Breast epithelium (tissue), 4 donors: ENCODE measurements at places on chromosomes 2 and 18.

- H3K36me3 ChIP-seq: no peaks in the 10 kb centered on the region
- no peaks in the 10 kb centered on the region for H3K27me3 ChIP-seq
- H3K27ac ChIP-seq: no peak overlapping the region
- no peaks in the 10 kb centered on the region for H3K4me1 ChIP-seq
Observed at GRCh38 chr2:158174956-158175355, 73.3 kb downstream of the UPP2 start.

DNA sequence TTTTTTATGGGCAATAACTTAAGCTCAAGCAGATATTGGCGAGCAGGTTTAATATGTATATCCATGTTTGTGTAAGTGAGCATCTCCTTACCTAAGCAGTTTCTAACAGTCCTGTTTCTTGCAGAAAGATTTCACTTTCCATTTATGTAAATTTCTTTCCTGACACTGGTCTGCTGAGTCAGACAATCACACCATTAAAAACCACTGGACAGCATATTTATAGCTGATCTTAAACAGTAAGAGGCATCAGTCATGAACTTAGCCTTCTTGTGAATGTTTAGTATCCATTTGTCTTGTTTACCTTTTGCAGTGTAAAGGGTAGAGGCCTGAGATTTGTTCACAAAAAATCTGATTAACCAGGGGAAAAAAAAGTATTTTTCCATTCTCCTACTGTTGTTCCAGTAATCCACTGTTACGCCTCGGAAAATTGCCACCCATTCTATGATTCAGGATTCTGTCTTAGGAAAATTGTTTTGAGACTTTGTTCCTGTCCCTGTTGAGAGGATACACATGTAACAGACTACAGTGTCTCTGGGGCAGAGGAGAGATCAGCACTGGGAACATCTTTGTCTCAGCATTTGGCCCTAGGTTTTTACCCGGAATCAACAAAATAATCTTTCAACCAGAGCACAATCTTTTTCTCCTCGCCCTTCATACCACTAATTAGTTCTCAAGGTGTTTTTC is 521.0 kb upstream of the NRP2 start:
- no peak overlapping the region for H3K27ac ChIP-seq
- no peaks in the 10 kb centered on the region for H3K4me1 ChIP-seq
- no peaks in the 10 kb centered on the region for H3K27me3 ChIP-seq
- H3K36me3 ChIP-seq: no peaks in the 10 kb centered on the region
- H3K4me3 ChIP-seq: no peak overlapping the region

DNA sequence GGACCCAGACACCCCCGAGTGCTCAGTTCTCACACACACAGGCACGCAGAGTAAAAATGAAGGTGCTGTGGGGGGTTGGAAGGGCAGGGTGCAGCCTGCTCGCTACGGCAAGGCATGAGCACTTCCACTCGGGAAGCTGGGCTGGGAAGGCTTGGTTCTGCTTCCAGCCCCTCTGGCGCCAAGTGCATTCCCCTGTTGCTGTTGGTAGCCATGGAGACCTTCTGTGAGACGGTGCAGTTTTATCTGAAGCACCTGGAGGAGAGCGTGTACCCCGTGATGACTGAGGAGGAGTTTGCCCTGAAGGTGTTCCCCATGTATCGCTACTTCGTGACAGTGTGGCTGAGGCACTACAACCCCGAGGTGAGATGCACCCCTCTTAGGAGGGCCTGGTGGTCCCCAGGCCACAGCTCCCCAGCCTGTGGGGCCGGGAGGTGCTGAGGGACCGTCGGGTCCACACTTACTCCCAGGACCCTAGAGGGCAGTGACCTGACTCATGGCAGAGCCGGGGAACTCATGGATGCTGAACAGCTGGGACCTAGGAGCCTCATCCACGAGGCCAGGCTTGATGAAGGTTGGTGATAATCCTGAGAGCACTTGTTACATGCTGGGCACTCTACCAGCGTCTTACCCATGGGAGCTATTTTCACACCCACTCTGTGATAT is 15.5 kb downstream of the MROH2A start:
- DNase-seq: no peak
- H3K4me3 ChIP-seq: no peak overlapping the region
- no peaks in the 10 kb centered on the region for H3K27me3 ChIP-seq
- no peaks in the 10 kb centered on the region for H3K4me1 ChIP-seq

GRCh38 chr2:9002637-9003365 is 683 bp downstream of the MBOAT2 start:
- no peaks in the 10 kb centered on the region for H3K4me1 ChIP-seq
- peak overlapping the region; percentile 85 for H3K4me3 ChIP-seq
- H3K27ac ChIP-seq: peak overlapping the region; percentile 57
- DNase-seq: no peak

- no peaks in the 10 kb centered on the region for H3K36me3 ChIP-seq
- H3K27ac ChIP-seq: no peak overlapping the region
- no peaks in the 10 kb centered on the region for H3K27me3 ChIP-seq
- no peaks in the 10 kb centered on the region for H3K4me1 ChIP-seq
- no peak for DNase-seq
Observed at GRCh38 chr2:115483666-115484065, 1041.2 kb downstream of the DPP10 start.

DNA sequence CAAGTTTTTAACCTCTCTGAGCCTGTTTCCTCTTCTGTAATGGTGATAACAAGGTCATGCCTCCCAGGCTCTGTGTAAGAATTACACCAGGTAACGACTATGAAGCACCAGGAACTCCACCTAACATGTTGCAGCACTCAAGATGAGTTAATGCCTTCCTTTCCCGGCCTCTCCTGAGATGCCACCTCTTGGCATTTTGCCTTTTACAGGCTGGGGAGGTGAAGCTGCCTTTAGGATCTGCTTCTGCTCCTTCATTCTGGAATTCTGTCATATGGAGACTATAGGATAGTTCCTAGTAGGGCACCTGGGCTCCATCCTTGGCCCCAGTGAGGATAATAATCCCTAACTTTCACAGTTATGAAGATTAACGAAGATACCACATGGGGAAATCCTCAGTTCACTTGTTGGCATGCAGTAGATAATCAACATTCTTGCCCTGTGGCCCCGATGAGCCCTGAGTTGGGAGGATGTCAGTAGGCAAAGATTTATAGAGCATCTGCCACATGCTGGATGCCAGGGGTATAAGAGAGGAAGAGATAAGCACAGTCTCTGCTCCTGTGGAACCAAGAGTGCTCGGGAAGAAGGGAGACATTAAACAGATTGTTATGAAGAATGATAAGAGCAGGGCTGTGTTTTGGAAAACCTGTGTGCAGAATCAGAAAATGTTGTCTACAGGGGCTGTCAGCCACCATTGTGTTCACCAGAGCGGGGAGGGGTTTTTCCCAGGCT is 43.9 kb upstream of the KCNF1 start:
- no peak overlapping the region for H3K4me3 ChIP-seq
- H3K36me3 ChIP-seq: no peaks in the 10 kb centered on the region
- peaks cover 3% of the 10 kb centered on the region for H3K27me3 ChIP-seq
- no peak for DNase-seq
- no peak overlapping the region for H3K27ac ChIP-seq

GRCh38 chr2:239805043-239805329 is 220.2 kb downstream of the NDUFA10 start:
- no peak overlapping the region for H3K27ac ChIP-seq
- peaks cover 10% of the 10 kb centered on the region for H3K27me3 ChIP-seq
- no peaks in the 10 kb centered on the region for H3K36me3 ChIP-seq
- no peaks in the 10 kb centered on the region for H3K4me1 ChIP-seq
- H3K4me3 ChIP-seq: no peak overlapping the region

GRCh38 chr2:203870941-203871340 is 3.4 kb downstream of the CTLA4 start:
- no peak overlapping the region for H3K4me3 ChIP-seq
- no peaks in the 10 kb centered on the region for H3K4me1 ChIP-seq
- DNase-seq: no peak
- no peak overlapping the region for H3K27ac ChIP-seq
- H3K27me3 ChIP-seq: no peaks in the 10 kb centered on the region

DNA sequence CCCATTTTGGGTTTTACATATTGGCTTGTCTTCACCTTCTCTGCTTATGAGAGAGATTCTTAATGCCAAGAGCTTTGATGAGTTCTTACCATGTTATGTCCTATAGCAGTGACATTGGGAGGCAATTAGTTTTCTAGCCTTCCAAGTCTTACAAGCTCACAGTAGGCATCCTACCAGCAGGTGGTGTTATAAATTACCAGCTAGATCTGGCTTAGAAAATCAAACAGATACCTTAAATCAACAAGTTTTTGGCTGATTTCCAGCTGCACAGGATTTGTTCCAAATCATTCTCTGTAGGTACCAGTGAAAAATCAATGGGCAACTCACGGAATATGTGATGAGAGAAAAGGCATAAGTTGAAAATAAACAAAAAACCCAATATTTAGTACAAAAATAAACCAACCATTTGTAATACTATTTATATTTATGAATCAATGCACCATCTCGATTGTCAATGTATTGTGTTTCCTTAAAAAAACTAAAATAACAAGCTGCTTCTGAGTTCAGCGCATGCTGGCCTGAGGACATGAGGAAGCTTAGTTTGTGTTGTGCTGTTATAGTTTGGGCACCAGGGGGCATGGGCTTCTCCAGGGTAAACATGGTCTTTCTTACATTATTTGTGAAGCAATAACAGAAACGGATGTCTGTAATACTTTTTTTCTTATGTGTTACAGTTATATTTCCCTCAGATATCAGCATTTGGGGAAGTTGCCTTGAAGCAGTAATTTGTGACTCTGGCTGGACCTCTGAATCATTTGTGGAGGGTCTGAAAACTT is 34.1 kb upstream of the NXPH2 start:
- H3K4me1 ChIP-seq: no peaks in the 10 kb centered on the region
- H3K27me3 ChIP-seq: peaks cover 5% of the 10 kb centered on the region
- no peak overlapping the region for H3K27ac ChIP-seq
- DNase-seq: no peak

GRCh38 chr2:232549655-232550353 is 553 bp downstream of the TIGD1 start:
- no peak for DNase-seq
- H3K27ac ChIP-seq: peak overlapping the region; percentile 98
- H3K36me3 ChIP-seq: no peaks in the 10 kb centered on the region
- H3K4me3 ChIP-seq: peak overlapping the region; percentile 93
- no peaks in the 10 kb centered on the region for H3K27me3 ChIP-seq

DNA sequence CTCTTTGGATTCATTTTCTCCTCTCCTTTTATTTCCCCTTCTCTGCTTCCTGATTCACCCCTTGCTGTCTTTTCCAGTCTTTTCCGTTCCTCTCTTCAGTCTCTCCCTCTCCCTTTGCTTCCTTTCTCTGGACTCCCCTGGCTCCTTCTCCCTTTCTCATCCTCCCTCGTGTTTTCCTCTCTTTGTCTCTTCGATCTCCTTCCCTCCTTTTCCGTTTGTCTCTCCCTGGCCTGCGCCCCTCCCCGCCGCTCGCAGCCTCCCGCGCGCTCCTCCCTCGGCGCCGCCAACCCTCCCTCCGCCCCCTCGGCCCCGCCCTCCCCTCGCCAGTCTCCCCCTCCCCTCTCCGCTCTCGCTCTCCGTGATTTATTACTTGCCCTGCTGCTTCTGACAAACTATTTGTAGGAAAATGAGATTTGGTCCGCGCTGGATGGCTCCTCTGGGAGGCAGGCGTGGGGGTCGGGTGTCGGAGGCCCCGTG is 46.0 kb upstream of the PAX8 start:
- peak overlapping the region; percentile 72 for H3K4me3 ChIP-seq
- no peaks in the 10 kb centered on the region for H3K4me1 ChIP-seq

DNA sequence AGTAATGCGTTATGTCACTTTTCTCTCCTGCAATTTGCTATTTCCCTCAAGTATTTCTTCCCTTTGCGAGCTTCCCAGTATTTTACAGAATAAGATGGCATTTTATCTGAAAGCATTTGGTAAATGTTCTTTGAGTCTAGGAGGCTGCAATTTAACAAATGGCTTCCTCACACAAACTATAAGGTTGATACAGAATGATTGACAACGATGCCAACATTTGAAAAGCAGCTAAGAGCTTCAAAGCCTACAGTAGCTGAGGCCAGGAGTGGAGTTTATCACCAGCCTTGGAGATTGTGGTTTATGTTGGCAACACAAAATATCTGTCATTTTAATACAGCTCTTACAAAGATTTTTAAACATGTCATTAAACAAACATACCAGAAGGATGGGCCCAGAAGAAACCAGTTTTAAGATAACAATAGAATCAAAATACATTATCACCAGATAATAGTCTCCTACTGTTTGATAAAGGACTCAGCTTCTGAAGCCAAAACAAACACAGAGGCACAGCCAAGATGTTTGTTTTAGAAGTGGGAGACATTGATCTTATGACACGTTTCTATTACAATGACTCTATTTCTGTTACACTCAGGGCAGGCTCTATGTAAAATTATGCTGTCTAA is 711.4 kb upstream of the ACVR2A start:
- no peaks in the 10 kb centered on the region for H3K4me1 ChIP-seq
- no peaks in the 10 kb centered on the region for H3K36me3 ChIP-seq
- DNase-seq: no peak
- H3K27me3 ChIP-seq: no peaks in the 10 kb centered on the region
- H3K4me3 ChIP-seq: no peak overlapping the region
- H3K27ac ChIP-seq: no peak overlapping the region

GRCh38 chr18:65093346-65093745 is 657.5 kb upstream of the CDH7 start:
- H3K27ac ChIP-seq: no peak overlapping the region
- H3K36me3 ChIP-seq: no peaks in the 10 kb centered on the region
- DNase-seq: no peak
- no peak overlapping the region for H3K4me3 ChIP-seq

DNA sequence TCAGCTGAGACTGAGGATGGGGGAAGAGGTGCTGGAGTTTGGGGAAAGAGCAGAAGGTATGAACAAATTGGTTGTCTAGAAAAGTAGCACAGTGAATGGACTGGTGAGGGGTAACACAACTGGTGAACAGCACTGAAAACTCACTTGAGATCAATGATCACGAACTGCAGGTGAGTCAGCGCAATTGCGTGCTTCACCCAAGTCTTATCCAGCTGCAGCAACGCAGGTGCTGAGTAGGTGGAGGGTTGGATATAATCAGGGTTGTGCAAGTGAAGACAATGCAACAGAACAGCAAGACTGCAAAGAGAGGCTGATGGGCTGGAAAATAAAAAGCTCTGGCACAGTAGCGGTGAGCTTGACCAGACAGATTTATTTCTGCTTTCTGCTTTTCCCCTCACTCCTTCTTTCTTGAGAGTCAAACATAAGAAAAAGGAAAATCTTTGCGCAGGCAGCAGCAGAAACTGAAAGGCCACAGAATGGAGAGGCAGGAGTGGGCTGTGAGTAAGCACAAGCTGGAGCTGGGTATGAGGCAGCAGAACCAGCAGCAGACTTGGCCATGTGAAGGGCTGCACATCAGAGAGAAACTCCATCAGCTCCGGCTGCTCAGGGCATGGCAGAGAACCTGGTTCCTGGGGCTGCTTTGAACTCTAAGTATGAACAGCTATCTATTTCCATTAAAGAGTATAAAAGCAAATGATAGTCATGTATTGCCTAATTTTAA is 99.4 kb upstream of the ARL5A start:
- H3K4me1 ChIP-seq: no peaks in the 10 kb centered on the region
- H3K36me3 ChIP-seq: no peaks in the 10 kb centered on the region
- no peaks in the 10 kb centered on the region for H3K27me3 ChIP-seq
- H3K4me3 ChIP-seq: no peak overlapping the region
- no peak for DNase-seq

- H3K4me1 ChIP-seq: no peaks in the 10 kb centered on the region
- H3K27ac ChIP-seq: no peak overlapping the region
- no peak for DNase-seq
- H3K4me3 ChIP-seq: no peak overlapping the region
- no peaks in the 10 kb centered on the region for H3K36me3 ChIP-seq
Observed at GRCh38 chr2:205850132-205850531, 167.8 kb downstream of the NRP2 start.

- H3K27ac ChIP-seq: no peak overlapping the region
- no peaks in the 10 kb centered on the region for H3K27me3 ChIP-seq
Observed at GRCh38 chr2:23483791-23484190, 98.8 kb downstream of the KLHL29 start.
